Nephron progenitor cell (in vitro differentiated cells): ENCODE measurements at places on chromosomes 4 and X.
A peak's percentile ranks its signal among the peaks of the same experiment; 100 is the strongest.

DNA sequence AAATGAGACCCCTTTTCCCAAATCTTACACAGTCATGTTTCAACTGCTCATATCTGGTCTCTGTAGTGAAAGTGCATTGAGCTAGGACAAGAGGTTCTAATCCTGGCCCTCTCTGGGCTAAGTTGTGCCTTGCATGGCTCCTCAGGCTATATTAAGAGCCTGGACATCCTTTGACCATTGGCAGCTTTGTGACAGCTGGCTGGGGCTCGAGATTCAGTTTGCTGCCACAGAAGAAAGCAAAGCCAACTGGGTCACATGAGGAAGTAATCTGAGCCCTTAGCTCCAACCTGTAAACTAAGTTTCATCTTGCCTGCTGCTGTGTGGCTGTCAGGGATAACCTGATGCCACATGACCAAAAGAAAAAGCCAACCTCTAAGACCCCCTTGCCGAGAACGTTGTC is 51.8 kb upstream of the JADE1 start:
- peak; percentile 15 for DNase-seq
- no peaks in the 10 kb centered on the region for H3K36me3 ChIP-seq
- peaks cover 24% of the 10 kb centered on the region for H3K4me1 ChIP-seq

DNA sequence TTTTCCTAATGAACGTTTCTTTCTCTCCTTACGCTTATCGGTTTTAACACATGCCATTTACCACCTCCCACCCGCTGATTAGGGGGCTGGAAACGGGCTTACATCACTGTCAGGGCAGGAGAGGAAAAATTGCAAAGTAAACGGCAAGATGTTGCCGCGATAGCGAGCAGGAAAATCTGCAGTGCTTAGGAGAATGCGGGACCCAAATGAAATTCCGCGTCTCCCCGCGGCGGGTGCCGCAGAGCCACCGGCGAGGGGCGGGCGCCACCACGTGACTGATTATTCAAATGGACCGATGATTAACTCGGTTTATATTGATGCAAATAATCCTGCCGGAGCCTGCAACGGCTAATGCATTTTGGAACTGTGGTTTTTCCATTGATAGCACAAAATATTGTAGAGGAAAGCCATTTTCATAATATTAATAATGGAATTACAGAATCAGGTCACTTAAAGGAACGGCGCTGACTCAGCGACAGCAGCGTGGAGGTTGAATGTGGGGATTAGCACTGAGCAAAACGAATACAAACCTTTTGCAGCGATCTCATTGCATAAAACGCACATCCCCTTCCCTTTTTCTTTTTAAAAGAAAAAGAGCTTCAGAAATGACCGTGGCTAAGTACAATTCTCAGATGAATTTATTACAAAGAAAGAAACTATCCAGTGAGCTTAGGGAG is 224.2 kb downstream of the STIM2 start:
- H3K4me3 ChIP-seq: peak overlapping the region; percentile 85
- peak; percentile 71 for DNase-seq
- peaks cover 53% of the 10 kb centered on the region for H3K4me1 ChIP-seq
- peaks cover 42% of the 10 kb centered on the region for H3K27me3 ChIP-seq
- H3K36me3 ChIP-seq: no peaks in the 10 kb centered on the region

- no peaks in the 10 kb centered on the region for H3K36me3 ChIP-seq
- H3K27me3 ChIP-seq: no peaks in the 10 kb centered on the region
- H3K27ac ChIP-seq: no peak overlapping the region
- H3K4me1 ChIP-seq: no peaks in the 10 kb centered on the region
- DNase-seq: no peak
Measured at GRCh38 chrX:147537172-147537571, 374.5 kb upstream of the FMR1 start.

DNA sequence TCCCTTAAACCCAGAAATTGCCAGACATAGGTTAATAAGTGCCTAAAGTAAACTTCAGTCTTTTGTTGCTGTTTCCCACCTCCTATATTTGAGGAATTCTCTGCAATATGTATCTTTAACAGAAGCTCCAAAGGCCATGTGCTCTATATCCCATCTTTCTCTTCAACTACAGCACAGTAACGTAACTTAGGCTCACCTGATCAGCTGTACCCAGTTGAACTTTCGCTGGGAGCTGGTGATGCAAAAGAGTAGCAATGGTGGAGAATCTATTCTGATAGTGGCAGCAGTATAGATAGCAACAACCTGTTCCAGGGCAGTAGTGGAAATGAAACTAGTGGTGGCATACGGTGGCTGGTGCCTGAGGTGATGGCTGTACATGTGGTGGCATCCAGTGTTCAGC is 33.2 kb upstream of the YTHDC1 start:
- H3K4me1 ChIP-seq: no peaks in the 10 kb centered on the region
- H3K27me3 ChIP-seq: no peaks in the 10 kb centered on the region
- no peaks in the 10 kb centered on the region for H3K36me3 ChIP-seq
- no peak overlapping the region for H3K27ac ChIP-seq

- no peak for DNase-seq
- H3K27me3 ChIP-seq: no peaks in the 10 kb centered on the region
- H3K4me3 ChIP-seq: peak overlapping the region; percentile 96
- peaks cover 27% of the 10 kb centered on the region for H3K36me3 ChIP-seq
- no peak overlapping the region for H3K27ac ChIP-seq
Measured at GRCh38 chrX:123964156-123964834, 2.8 kb downstream of the STAG2 start.
